ENCODE measurements at places on chromosomes 2 and 18.

DNA sequence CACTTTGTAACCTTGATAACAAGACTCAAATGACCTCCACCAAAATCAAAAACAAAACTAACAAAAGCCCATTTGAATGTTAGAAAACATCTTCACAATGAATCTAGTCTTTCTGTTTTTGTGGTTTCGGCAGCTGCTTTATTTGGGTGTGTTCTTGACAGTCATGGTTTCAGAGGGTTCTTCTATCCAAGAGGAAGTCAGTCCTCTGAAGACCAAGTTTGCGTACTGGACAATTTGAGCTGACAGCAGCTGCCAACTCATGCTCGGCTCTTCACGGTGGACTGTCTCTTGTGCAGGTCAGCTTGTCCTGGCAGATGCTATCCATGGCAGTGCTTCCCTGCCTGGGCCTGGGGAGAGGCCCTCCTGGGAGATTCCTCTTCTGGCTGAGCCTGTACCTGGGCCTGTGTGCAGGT is 91.0 kb downstream of the TMEM17 start:
- no peak for DNase-seq

DNA sequence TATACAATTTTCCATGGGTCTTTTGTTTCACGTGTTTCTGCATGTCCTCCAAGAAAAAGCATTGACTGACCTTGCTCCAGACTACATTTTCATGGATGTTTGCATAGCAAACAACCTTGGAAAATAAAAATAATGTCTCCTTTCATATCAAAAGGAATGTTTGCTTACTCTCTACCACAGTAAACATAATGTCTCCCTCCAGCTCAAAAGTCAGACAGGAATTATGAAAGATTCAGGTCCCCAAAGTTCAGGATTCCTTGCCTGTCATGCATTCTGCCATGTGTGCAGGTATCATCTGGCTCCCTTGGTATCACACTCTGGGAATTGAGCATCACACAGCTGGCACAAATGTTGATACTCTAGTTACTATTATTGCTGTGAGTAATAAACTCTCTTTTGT is 103.1 kb upstream of the ZC3H15 start:
- DNase-seq = no peak

- no peak for DNase-seq
Observed at GRCh38 chr18:50560681-50561629, 1.1 kb downstream of the MAPK4 start.

DNA sequence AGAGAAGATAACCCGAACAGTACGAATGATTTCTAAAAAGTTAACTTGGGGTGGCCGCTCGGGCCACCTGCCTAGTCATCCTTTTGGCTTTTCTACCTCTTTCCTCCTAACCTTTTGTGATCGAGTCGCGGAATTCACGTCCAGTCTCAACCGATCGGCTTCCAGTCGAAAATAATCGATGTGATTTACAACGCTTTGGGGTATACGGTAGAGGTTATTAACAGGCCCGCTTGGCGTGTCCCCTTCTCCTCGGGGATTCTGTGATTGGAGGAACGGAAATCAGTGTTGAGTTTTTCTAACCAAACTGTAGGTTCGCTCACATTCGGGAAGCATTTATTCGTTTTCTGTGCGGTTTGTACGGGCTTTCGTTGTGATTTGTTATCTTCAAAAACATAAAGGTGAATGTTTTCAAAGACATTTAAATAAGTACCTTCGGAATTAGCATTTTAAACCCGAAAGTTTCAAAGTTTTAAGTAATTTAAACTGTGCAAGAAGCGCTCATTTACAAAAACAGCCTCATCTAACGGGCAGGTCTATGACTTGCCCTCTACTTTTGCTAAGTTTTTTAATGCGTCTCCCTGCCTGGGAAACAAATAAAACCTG is 588 bp upstream of the FOXI3 start:
- no peak for DNase-seq

GRCh38 chr2:186542002-186542401 is 47.9 kb upstream of the ITGAV start:
- no peak for DNase-seq

DNA sequence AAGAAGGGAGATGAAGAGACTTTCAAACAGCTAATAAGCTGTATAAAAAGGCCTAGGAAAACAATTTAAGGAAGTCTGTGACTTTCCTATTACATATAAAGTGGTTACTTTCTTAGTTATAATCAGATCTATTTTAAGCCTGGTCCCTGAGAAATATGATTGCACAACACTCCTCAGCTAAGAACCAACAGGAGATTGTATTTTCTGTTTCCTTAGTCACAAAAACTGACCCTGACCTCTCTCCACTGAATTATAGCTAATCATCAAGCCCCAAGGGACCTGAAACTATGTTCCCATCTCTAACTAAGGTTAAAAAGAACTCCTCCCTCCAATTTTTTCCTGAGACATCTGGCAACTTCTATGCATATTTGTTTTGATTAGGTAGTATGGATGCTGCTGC is 106.9 kb downstream of the ROCK1 start:
- no peak for DNase-seq

- DNase-seq = no peak
Observed at GRCh38 chr2:109136542-109136941, 7.5 kb downstream of the SH3RF3 start.

- no peak for DNase-seq
Observed at GRCh38 chr2:15673919-15674636, 82.4 kb downstream of the DDX1 start.

GRCh38 chr2:8624855-8625398 is 56.9 kb upstream of the ID2 start:
- DNase-seq = no peak

- DNase-seq = no peak
Observed at GRCh38 chr2:176240301-176240700, 28.9 kb upstream of the MTX2 start.

DNA sequence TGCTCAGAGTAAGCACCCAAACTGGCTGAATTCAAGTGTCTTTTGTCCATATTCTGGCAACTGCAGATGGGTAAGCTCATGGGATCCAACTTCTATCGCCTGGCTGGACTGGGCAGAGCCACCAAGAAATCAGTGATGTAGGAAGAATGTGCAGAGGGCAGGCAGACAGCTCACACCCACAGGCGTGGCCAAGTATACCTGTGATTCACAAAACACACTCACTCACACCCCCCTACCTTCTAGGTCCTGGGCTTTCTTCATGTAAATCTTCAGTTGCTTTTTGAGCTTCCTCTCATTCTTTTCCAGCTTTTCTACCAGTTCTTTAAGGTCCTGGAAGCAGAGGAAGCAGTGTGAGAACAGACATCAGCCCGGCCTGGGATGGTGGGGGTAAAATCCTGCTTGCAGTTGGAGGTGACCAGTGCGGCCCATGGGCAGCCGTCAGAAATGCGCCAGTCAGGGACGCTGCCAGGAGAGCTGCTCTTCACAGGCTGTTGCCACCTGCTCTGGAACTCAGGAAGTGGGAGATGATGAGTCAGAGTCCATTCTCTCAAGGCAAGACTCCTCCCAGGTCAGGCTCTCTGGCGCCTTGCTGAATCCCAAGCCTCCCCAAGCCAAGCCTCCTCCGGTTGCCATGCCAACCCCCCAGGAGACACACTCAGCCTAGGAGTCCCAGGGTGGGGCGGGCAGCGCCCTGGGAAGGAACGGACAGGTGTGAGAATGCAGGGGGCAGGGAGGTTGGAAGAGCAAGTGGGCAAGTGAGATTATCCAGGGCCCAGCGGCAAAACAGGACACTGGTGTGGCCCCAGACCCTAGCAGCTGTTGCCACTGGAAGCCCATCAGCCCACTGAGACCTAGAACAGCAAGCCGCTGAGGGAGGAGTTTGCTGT is 36.2 kb upstream of the ACAA2 start:
- DNase-seq = peak; percentile 89

DNA sequence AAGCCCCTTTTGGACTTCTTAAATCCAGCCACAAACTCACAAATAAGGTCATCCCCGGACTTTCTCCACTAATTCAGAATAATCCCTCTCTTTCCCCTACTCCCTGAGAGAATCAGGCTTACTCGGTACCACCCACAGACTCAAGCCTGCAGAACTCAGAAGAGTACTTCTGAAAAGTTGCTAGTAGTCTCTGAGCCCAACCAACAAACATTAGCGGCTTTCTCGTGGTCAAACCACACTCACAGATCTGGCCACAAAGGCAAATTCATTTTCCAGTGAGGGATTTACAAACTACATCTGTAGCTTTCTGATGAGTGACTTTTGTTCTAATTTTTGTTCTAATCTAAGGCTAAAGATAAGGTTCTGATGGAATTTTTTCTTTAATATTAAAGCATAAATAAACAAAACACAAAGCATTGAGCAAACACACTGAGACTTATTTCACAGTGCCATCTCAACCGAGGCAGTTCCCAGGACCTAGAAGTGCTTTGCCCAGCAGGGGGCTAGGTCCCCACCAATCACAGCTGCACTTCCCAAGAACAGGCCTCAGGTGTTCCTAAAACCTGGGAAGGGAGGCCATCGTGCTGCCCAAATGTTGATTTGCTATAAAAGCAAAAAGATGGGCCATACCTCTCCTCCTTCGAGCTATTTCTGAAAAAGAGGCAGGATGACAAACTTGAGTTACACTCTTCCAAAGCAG is 110.7 kb downstream of the COLEC12 start:
- DNase-seq = no peak

DNA sequence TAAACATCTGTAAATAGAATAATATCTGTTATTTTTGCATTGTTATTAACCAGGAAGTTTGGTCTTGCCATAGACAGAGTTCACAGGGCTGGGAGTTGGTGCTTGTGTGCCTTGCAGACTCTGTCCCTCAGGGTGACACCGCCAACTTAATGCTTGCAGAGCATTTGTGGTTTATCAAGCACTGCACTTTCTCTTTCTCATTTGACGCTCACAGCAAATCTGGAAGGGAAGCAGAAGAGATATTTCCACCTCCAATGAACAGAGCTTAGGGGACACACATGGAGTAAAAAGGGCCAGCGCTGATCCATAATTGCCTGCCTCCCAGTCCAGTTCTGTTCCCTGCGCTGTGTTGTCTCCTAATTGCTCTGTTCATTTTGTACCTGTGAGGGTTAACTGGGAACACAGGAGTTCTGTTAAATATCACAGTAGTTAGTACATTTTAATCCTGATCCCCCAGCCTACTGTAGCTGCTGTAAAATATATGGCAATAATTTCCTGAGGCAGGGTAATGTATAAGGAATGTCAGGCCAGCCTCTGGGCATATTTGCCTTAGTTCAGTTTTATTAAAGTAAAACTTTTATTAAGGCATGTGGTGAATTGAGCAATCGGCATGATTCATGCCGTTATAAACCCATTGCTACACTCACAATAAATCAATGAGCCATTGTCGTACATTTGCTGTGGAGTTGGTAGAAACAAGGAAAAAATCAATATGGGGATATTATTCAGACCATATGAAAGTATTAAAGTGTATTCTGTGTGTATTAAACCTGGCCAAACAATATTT is 182.5 kb upstream of the OSR1 start:
- DNase-seq = no peak

- DNase-seq = no peak
Observed at GRCh38 chr18:37438417-37439180, 127.0 kb downstream of the CELF4 start.

GRCh38 chr2:187302116-187302515 is 145.9 kb downstream of the CALCRL start:
- no peak for DNase-seq

DNA sequence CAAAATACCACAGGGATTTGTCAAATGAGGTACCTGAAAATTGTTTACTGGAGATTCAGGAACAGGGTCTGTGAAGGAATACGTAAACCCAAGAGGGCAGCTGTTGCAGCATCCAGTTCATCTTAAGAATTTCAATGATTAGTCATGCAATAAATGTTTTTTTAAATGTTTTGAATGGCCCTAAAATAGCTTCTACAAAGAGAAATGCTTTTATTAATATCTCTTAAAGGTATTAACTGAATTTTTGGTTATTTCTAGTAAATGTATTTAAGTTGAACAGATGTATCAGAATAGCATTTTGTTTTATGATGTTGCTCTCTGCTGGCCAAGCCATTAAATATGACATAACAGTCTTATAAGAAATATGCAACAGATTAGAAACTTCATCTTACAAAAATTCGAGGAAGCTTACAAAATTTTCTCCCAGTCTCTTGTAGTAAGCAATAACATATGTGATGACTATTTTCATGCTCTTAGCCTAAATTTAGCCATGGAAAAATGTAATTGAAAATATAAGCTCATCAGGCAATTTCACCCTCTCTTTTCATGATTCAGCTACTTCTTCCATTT is 863.9 kb downstream of the SUCLG1 start:
- no peak for DNase-seq

GRCh38 chr18:59332986-59333385 is 14.5 kb upstream of the CPLX4 start:
- no peak for DNase-seq

DNA sequence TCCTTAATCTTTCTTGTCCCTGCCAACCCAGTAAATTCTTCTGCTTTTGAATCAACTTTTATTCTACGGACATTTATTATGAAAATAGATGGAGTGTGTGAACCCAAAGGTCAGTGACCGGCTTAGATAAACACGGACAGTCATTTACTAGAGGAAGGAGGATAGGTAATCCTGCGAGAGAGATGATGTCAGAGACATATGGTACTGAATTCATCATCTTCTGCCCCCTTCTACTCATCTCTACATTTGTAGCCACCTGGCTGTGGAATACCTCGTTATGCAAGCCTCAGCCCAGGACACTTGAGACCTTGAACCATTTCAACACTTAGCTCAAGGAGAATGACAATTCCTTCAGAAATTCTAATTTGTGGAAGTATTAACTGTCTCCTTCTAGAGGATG is 443.6 kb downstream of the TDRD15 start:
- no peak for DNase-seq

Data from 8988T (cell line).